ENCODE measurements at places on chromosomes 16 and 17.

DNA sequence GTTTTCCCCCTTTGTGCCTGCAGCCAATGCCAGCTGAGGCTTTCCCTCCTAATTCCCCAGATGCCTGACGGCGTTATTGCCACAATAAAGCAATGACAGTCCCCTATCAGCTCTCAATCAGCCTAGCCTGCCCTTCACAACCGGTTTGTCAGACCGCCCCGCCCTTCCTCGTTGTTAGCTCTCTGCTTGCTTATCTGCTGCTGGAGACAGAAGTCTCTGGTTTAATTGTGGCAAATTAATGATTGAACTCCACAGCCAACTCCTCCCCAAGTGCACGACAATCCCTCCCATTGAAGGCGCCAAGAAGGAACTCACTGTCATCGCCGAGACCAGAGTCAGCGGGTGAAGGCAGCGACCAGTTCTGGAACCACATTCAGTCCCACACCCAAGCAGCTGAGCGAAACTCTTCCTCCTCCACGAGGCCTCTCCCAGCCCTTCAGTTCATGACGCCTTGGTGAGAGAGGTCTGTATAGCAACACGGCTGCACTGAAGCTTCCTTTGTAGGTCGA lies 474.4 kb downstream of the SLC39A11 start:
- no peak for DNase-seq

DNA sequence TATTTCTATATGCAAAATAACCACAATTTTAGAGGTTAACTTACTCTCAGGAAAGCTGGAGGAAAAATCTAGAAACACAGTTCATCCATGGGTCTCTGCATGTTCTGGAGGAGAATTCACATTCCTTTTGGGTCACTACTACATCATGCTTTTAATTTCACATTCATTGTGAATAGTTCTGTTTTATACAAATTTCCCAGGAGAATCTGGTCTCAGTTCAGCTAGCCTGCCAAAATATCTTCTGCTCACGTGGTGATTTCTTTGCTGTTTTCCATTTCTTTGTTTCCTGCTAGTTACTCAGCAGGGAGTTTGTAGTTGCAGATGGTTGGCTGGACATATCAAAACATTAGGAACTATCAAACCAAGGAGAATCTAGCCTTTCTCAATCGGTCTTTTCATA lies at the start of gene ABCA9:
Gene ABCA9, minus strand, starts transcription at position 106 of the 400 bp plus-strand sequence. CDS start 9,801 bp downstream, outside the sequence.
- no peak for DNase-seq

DNA sequence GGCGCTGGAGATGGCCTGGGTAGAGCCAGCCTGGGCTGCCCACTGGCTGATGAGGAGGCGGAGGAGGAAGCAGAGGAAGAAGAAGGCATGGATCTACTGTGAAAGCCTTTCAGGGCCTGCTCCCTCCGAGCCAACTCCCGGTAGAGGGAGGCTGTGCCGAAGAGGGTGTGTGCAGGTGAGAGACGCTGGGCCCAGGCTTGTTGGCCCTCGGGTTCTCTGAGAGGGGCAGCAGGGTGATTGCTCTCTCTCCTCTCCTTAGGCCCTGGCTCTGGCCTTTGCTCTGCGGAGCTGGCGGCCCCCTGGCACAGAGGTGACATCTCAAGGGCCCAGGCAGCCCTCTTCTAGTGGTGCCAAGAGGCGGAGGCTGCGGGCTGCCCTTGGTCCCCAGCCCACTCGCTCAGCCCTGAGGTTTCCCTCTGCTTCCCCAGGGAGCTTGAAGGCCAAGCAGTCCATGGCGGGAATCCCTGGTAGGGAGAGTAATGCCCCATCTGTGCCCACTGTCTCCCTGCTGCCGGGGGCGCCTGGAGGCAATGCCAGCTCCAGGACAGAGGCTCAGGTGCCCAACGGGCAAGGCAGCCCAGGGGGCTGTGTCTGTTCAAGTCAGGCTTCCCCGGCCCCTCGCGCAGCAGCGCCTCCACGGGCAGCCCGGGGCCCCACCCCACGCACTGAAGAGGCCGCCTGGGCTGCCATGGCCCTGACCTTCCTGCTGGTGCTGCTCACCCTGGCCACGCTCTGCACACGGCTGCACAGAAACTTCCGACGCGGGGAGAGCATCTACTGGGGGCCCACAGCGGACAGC lies 3.6 kb downstream of the TP53I13 start:
- DNase-seq = no peak

DNA sequence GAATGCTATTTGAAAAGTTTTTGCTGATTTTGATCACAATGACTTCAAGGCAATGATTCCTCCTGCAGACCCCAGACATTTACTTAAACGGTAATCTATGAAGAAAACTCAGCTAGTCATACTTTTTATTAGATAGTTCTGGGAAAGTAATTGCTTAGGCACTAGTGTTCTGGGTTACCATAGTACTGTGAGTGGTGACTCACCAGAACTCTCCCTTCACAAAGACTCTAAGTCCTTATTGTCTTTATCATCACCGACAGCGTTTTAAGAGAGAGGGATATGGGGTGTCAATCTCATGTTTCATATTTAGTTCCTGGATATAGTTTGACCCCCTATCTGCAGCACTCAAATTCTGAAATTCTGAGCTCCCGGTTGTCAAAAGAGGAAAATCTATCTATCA lies 43.0 kb upstream of the CDH8 start:
- DNase-seq = no peak

DNA sequence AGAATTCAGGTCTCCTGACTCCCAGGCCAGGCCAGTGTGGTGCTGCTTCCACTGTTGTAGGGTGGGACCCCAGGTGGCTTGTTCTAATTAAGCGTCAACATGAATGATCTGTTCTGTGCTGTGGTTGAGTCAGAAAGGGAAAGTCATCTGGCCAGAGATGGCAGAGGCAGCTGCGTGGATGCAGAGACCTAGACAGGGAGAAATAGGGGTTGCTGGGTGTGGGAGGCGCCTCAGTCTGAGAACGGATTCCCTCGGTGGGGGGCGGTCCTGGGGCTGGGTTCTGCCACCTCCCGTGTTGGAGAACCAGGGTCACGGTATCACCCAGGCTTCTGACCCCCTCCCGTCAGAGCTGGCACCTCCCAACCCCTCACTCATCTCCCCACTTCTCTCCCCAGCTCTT lies 5.6 kb downstream of the FBRS start:
- no peak for DNase-seq

DNA sequence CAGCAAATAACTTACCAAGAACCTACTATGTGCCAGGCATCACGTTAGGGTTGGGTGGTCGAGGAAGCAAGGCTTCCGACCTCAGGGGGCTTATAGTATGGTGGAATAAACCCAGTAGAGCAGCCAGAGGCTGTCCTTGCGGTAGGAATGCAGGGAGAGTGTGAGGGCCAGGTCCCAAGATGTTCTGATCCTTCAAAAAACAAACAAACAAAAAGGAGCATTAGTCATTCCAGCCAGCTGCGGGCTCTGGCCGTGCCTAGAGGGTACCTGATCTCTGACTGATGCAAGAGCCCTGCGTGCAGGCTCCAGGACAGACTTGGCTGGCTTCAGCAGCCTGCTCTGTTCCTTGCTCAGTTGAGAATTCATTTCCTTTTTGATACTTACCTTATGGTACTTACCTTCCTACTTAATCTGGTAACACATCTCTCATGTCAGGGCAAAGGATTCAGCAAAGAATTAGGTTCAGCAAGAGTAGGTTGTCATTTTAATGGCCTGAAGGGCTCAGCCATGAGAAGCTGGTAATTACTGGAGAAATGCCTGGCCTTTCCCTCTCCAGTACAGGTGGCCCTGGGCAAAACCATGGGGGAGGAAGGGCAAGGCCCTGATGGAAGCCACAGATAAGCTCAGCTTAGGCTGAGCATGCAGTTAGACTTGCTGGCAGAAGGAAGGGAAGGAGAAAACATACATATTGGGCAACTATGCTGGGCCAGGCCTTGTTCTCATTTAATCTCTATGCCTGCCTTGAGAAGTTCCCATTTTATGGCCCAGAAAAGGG lies 18.4 kb downstream of the CYB5D2 start:
- no peak for DNase-seq

GRCh38 chr16:68948230-68948910 lies 105.0 kb downstream of the TANGO6 start:
- DNase-seq = no peak

DNA sequence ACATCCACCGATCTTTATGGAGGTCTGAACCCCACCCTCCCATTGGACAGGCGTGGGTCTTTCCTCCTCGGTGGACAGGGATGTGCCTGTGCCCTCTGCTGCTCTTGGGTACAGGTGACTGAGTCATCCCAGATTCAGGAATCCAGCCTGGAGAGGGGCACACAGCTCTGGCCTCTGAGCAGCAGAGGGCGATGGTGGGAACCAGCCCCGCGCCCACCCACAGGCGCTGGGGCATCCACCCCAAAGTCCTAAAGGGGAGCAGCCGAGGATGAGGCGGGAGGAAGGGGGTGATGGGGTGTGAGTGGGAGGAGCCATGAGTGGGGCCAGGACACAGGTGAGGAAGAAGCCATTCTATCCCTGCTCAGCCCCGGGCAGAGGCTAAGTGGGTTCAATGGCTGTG lies 35.0 kb downstream of the ENGASE start:
- no peak for DNase-seq

DNA sequence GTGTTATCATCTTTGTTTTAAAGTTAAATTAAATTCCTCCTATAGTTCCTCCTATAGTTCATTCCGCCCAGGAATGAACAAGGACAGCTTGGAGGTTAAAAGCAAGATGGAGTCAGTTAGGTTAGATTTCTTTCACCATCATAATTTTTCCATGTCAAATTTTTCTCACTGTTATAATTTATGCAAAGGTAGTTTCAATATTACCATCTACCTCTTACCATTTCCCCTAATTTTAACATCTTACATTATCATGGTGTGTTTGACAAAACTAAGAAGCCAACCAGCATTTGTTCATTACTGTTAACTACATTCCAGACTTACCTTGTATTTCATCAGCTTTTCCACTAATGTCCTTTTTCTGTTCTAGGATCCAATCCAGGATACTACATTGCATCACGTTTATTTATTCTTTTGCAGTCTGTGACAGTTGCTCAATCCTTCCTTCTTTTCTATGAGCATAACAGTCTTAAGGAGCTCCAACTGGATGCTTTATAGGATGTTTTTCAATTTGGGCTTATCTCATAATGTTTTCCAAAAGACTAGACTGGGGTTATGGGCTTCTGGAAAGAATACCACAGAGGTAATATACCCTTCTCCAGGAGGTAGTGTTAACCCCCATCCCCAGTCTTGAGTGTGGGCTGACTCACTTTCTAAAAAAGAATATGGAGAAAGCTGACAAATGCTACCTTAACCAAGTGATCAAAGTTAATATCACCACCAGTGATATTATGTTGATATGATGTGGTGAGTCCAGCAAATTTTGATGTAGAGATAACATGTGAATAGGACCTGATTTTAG lies 158.5 kb downstream of the PPM1E start:
- DNase-seq = no peak

DNA sequence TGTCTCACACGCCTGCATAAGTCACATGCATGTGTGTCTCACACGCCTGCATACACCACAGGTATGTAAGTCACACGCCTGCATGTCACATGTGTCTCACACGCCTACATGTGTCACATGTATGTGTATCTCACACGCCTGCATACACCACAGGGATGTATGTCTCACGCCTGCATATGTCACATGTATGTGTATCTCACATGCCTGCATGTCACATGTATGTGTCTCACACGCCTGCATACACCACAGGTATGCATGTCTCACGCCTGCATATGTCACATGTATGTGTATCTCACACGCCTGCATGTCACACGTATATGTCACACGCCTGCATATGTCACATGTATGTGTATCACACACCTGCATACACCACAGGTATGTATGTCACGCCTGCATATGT lies 13.8 kb upstream of the CDH15 start:
- DNase-seq = no peak

GRCh38 chr16:67482233-67482924 lies 968 bp downstream of the AGRP start:
- no peak for DNase-seq

DNA sequence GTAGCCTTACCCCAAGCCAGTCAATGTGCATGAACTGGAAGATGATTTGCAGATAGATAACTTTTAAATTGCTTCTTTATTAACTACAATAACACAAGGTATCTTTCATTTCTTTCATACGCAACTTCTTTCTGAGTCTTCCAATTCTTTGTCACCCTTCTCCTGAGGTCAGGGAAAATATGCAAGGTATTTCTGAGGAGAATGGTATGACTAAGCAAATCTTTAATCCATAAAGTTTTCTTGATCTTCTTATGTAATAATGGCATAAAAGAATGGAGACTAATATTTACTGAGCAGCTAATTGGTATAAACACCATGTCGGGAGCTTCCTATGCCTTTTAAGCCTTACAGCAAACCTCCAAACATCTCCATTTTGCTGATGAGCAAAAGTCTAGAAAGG lies 438.9 kb downstream of the KCNJ2 start:
- no peak for DNase-seq

GRCh38 chr17:6072157-6072556 lies 2.0 kb downstream of the WSCD1 start:
- no peak for DNase-seq

DNA sequence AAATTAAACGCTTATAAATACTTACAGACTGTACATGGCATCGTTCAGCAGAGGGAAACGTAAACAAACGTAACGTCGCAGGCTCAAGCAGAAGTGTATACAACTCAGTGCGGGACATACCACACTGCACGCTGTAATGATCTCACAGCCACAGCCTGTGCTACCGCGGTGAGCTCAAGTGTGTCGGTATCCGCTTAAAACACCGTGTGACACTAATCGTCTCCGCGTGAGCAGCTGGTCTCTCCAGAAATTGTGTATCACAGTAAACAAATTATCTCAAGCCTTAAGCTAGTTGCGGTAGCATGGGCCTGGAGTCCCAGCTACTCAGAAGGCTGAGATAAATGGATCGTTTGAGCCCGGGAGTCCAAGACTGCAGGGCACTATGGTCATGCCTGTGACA lies 115.3 kb downstream of the ANKRD11 start:
- DNase-seq = no peak

- DNase-seq = peak; percentile 3
Observed at GRCh38 chr17:49031965-49032928, 35.1 kb downstream of the IGF2BP1 start.

DNA sequence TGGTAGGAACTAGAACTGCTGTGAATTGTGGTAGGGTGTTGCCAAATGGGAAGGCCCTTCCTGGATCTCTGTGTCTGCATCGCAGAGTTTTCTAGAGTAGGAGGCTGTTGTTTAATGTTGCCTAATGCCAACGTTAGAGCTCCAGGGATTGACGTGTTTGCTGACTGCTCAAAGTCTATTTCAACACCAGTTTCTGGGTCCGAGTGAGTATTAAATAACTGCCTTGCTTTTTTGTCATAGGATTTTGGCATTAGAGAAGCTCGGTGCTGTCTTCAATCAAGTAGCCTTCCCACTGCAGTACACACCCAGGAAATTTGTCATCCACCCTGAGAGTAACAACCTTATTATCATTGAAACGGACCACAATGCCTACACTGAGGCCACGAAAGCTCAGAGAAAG lies 40.0 kb downstream of the SF3B3 start:
- DNase-seq = no peak

DNA sequence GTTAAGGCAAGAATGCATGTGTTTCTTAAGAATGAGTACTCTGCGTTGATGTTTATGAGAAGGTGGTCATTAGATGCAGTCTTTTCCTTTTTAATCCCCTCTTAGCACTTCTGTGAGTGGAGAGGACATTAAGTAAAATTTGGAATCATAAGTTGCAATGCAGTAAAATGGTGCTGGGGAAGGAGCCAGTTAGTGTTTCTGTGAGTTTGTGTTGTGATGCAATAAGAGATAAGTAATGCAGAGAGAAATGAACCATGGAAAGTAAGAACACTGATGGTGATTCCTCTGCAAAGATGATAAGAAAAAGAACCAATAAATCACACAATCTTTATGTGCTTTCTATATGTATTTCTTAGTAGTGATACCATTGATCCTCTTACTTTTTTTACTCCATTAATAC lies 20.0 kb downstream of the ABHD15 start:
- no peak for DNase-seq

- DNase-seq = no peak
Observed at GRCh38 chr17:65017207-65017774, 39.2 kb downstream of the GNA13 start.
